ENCODE measurements at places on chromosomes 3 and 15.

DNA sequence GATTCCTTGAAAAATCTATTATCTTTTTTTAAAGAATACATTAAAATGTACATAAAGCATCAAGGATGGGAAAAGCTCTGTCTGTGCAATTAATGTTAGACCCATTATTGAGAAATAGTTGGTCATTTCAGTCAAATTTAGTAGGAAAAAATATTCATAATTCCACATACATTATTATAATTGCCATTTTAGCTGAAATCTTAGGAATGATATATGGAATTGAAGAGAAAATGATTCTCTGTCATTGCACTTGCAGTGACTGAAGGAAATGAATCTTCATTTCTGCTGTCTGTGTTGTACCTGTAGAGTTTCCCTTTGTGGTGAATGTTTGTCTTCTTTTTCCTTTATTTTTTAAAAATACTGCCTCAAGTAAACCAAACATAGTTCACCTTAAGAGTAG, 473.9 kb downstream of the C3orf38 start:
- DNase-seq, result no peak

- no peak for DNase-seq
These were observed 628.0 kb downstream of the ROBO2 start for GRCh38 chr3:77667901-77668300.

- DNase-seq, result no peak
These were observed 23.1 kb downstream of the ADAMTS7 start for GRCh38 chr15:78788016-78788660.

DNA sequence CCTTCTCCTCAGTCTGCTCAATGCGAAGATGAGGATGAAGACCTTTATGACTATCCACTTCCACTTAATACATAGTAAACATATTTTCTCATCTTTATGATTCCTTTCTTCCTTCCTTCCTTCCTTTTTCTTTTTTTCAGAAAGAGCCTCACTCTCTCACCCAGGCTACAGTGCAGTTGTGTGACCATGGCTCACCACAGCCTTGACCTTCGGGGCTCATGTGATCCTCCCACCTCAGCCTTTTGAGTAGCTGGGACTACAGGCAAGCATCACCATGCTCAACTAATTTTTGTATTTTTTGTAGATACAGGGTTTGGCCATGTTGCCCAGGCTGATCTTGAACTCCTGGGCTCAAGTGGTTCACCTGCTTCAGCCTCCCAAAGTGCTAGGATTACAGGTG, 52.0 kb upstream of the RAP2B start:
- no peak for DNase-seq

GRCh38 chr15:99729920-99730319, 3.3 kb downstream of the LYSMD4 start:
- DNase-seq, result no peak

- DNase-seq, result no peak
These were observed 185.4 kb downstream of the XXYLT1 start for GRCh38 chr3:195085356-195086130.

- DNase-seq, result no peak
These were observed 61.9 kb downstream of the VGLL3 start for GRCh38 chr3:86929046-86929445.

- peak; percentile 97 for DNase-seq
These were observed 56.7 kb upstream of the BLM start for GRCh38 chr15:90660195-90660998.

DNA sequence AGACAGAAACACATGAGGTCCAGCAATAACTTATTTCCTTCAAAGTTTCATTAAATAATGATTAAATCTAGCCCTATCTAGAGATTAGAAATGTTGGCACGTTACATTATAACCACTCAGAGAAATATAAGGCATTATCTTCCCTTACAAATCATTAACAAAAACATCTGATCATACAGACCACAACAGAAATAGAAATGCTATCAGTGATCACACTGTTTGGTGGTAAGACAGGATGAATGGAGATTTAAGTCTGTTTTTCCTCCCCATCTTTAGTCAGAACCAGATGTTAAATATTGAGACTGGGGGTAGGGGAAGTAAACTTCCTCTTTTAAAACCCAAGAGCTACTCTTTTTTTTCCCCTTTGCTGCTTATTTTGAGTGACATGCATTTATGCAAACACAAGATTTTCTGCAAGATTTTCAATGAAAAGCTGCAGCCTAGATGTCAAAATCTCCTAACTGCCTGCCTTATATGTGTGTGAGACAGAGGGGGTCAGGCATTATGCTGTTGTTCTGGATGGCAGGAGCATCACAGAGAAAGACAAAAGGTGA, 70.4 kb downstream of the CBLB start:
- DNase-seq, result no peak

- no peak for DNase-seq
These were observed 124.3 kb downstream of the RPLP1 start for GRCh38 chr15:69576948-69577351.

DNA sequence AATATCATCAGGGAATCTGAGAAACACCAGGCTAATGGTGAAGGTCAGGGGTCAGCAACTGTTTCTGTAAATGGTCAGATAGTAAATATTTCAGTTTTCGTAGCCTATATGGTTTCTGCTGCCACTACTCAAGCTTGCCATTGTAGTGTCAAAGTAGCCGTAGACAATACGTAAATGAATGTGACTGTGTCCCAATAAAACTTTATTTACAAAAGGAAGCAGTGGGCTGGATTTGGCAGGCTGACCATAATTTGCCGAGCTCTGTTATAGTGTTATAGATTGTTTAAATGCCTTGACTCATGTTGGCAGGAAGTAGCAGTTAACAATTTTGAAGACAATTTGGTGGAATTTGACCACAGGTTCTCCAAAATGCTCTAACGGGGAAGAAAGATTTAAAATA, 548.2 kb downstream of the FOXP1 start:
- DNase-seq, result peak; percentile 14

GRCh38 chr15:73049564-73050215, 2.6 kb upstream of the NEO1 start:
- DNase-seq, result peak; percentile 35

GRCh38 chr15:31571676-31572075, 245.0 kb downstream of the KLF13 start:
- peak; percentile 24 for DNase-seq

GRCh38 chr3:42080453-42080872, 10.7 kb upstream of the TRAK1 start:
- peak; percentile 82 for DNase-seq

DNA sequence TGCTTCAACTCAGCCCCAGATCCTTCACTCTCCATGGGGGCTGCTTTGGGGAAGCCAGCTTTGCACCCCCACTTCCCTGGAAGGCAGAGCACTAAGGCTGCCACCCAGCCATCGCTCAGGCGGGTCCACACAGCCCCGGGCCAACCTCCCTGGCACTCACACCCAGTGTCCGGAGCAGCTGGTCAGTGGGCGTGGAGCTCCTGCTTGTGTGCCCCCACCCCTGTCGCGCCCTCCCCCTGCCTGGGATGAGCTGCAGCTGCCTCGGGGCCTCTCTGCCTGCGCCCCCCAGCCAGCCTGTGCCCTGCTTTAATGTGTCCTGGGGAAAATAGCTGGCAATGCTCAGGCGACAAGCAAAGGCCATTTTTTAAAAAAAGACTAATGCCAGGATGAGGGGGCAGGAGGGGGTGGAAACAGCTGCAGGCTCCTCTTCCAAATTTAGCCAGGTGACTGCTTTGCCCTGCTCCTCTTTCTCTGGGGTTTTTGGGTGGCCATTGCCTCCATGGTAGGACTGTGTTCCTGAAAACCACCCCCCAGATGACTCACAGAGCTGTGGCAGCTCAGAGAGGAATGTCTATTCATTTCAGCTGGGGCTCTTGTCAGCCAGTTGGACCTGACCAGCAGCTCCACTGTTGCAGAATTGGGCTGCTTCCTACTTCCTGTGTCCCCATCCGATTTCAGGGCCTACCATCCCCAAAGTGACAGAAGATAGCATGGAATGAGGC, 65.0 kb downstream of the CEMIP start:
- DNase-seq, result no peak

DNA sequence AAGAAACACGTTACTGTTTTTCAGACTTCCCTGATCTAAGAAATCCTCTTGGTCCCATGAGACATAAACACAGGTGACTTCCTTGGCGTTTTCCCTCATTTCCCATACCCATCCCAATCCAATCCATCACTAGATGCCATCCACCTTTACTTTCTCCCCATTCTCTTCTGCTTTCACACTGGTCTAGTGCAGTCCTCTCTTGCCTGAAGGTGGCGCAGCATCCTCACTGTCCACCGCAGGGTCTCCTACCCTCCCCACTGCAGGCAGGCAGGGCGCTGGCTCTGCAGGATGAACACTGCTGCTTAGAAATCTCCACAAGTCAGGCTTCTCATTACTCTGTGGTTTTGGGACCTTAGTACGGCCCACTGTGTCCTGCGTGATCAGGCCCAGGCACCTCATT, 58.2 kb downstream of the RAB7A start:
- no peak for DNase-seq

DNA sequence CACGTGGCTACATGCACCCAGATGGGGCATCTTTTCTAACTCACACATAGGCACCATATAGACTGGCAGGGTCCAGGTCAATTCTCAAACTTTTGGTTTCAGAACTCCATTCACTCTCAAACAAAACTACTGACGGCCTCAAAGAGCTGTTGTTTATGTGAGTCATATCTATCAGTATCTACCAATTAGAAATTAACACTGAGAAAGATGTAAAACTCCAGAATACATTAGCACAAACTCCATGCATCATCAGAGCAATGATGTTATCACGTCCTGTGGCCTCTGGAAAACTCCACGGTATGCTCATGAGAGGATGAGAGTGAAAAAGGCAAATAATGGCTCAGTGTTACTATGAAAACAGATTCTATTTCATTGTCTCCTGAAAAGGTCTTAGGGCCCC, 116.1 kb downstream of the NTRK3 start:
- no peak for DNase-seq

- DNase-seq, result no peak
These were observed 54.3 kb upstream of the HACD2 start for GRCh38 chr3:123638936-123639689.

GRCh38 chr3:100002599-100003350, 111.5 kb downstream of the FILIP1L start:
- DNase-seq, result no peak

DNA sequence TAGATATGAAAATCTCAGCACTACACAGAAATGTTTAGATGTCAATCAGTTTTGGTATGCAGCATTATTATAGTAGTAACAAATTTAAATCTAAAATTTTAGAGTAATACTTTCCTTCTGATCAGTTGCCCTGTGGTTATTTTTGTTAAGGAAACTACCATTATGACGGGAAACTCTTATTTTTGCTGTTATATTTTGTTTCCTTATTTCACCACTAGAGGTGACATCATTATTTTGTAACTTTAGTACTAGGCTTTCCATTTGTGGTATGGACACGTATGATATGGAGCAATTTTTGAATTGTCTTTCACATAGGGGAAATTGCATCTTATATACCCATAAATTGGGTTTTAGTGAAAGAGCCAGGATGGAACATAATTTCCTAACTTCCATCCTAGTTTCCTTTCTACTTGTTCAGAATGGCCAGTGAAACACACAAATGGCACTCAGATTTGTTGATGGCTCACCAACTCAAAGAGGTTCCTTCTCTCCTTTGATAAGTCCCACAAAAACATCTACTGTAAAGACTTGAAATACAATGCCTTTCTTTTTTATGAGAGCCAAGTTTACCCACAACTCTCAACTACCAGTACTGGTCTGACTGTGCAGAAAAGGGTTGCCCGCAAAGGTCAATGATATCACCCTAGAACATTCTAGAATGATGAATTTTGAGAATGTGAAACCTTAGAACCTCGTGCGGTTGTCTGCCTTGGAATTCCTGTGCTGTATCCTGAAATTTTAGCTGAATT, 19.4 kb upstream of the PPP4R2 start:
- no peak for DNase-seq

DNA sequence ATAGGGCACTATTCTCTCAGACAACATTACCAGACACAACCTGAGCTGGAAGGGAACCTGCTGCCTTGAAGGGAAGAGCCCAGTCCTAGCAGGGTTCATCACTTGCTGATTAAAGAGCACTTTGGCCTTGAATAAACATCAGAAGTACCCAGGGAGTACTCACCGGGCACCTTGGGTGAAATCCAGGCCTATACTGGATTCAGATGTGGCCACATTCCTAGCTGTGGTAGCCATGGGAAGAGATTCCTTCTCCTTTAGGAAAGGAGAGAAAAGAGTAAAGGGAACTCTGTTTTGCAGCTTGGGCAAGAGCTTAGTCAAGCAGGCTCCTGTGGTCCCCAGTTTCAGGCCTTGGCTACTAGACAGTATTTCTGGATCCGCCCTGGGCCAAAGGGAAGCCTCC, 195.0 kb downstream of the SPATA16 start:
- no peak for DNase-seq

- DNase-seq, result no peak
These were observed 8.5 kb downstream of the MRAS start for GRCh38 chr3:138356730-138357405.

DNA sequence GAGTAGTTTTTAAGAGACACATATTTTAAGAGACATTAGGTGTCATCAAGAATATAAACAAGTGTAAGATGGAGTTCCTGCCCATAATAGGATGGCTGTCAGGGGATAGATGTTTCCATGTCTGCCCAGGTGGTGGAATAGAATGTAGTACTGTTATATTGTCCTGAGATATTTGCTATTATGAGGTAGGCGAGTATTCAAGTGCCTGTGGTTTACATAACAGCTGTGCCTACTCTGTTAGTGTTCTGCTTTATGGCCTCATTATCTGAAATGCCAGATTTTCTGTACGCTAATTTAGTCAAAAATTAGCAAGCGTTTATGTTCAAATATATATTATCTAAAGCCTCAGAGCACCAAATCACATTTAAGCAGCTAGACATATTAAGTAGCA, 360.2 kb upstream of the ROPN1 start:
- no peak for DNase-seq

- no peak for DNase-seq
These were observed 50.2 kb upstream of the GMNC start for GRCh38 chr3:190912736-190913135.

DNA sequence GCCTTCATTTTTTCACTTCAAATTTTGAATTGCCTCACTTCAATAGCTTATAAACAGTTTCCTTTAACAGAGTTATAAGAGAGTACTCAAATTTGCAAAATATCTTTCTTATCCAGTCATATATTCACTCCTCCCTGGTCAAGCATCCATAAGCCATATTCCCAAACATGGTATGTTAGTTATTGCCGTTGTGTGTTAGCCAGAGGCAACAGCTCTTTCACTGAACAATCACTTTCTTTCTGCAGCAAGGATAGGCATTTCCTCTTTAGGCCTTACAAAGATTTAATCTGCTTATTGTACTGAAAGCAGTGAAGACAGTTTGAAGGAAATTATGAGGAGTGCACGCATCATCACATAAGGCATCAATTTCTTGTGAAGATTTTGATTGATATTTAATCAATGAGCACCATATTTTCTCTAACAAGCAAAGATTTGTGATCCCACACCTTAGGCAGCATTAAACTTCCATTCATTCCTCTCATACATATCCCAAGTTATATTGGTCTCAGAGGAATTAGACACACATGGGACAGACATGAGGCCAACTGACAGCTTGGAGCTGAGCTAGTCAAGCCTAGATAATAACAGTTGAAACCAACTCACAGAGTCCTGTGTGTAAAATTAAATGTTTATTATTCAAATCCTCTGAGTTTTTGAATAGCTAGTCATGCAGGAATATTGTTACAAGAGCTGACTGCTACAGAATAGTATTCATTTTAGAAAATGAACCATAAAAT, 80.0 kb upstream of the EPHA6 start:
- peak; percentile 85 for DNase-seq

GRCh38 chr3:46599590-46599989, 12.7 kb upstream of the FAM240A start:
- no peak for DNase-seq

- no peak for DNase-seq
These were observed 72.6 kb downstream of the USF3 start for GRCh38 chr3:113623811-113624210.

GRCh38 chr3:459311-459670, 262.7 kb downstream of the CHL1 start:
- no peak for DNase-seq

- no peak for DNase-seq
These were observed 89.2 kb upstream of the PLCL2 start for GRCh38 chr3:16795581-16795980.
